Sigmoid colon (tissue), 7 donors: ENCODE measurements at places on chromosomes 13 and 19. TPM values are rescaled to one million over a fixed set of nuclear protein-coding genes. Genes with fewer than 3 reads are reported as not detected.

DNA sequence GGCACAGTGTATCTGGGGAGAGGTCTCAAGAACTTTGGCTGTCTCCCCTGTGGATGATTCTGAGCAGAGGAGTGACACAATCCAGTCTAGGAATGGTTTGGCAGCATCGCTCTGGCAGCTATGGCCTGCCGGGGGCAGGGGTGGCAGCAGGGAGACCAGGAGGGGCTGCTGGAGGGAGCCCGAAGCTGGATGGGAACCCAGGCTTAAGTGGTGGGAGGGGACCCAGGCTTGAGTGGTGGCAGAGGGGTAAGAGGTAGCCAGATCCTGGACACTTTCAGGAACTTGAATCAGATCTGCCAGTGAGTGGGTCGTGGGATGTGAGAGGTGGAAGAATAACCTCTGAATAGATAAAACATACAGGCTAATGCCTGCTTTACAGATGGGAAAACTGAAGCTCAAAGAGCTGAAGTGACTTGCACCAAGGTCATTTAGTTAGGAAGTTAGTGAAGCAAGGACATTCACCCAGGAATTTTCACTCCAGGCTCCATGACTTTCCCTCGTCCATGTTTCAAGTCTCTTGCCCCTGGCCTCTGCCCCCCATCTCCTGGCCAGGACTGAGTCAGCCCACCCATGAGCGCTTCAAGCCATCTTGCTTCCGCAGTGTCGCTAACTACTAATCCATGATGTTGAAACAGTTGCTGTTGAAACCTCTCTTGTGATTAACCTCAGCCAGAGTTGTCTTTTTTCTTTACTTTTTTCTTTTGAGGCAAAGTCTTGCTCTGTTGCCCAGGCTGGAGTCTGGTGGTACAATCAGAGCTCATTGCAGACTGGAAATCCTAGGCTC is 29.9 kb upstream of the C1QTNF9 start:
- H3K27ac ChIP-seq = no peak overlapping the region
- no peaks in the 10 kb centered on the region for H3K27me3 ChIP-seq
- DNase-seq = no peak
- no peaks in the 10 kb centered on the region for H3K4me1 ChIP-seq

DNA sequence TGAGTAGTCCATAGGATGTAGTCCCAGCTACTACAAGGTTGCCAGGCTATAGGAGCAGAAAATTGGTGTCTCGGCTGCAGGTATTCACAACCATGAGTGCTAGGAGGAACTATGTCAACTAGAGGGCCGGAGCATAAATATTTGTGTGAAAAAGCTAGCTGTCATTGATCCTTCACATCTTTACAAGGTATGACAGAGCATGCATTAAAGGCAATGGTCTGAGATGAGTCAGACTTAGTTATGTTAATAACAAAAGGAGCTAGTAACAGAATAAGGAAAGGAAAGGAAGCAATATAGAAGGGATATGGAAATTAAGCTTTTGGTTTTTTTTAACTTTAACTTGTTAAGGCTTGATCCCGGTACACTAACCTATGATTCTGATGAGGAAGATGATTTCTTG is 40.9 kb upstream of the PSG9 start:
- no peak for DNase-seq
- H3K36me3 ChIP-seq = no peaks in the 10 kb centered on the region
- H3K27me3 ChIP-seq = no peaks in the 10 kb centered on the region
- no peaks in the 10 kb centered on the region for H3K4me1 ChIP-seq

DNA sequence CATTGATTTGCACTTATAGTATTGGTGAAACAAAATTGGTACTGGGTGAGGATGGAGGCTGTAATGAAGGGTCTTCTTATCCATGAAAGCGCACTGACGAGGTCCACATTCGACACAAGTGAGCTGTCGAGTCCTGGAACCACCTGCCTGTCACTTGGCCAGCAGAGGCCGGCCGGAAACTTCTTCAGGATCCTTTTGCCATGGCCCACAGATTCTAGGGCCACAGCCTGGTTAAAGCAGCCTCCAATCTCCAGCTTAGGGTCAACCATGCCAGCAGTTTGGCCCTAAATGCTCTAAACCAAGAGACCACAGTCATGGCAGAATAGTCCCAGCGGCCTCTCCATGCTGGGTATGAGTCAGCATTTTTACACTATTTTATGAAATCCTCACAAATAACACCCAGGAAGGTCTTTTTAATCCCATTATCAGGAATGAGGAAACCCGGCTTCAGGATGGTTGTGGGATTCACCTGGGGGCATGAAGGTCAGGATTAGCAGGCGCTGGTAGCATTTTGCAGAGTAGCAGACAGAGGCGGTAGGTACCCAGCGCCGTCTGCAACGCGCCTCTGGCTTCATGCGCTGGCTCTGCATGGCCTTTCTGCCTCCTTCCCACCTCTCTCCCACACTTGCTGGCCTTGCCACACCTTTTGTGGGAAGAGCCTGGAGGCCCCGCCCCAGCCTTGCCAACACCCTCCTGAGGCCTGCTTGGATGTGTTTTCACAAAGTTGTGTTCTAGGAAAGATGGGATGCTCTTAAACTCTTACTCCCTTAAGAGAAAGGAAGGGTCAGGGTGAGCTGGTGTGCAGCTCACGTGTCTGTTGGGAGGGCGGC is 15.2 kb downstream of the GAS6 start:
- H3K36me3 ChIP-seq = peaks cover 15% of the 10 kb centered on the region

DNA sequence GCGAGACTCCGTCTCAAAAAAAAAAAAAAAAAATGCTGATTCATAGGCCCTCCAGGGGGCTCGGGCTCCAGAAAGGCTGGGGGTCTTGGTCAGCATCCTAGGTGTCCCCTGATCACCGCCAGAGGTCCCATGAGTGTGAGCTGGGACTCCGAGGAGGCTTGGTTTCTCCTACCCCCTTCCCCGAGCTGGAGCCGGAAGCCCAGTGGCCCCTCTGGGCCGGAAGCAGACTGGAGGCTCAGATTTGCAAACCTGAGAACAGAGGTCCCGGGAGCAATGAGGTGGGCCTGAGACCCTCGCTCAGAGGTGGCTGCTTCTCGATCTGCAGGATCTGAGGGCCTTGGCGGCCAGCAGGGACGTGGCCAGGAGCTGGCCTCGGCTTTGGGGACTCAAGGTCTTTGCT is 41.5 kb downstream of the EFNA2 start:
- no peak overlapping the region for H3K27ac ChIP-seq
- H3K36me3 ChIP-seq = no peaks in the 10 kb centered on the region
- DNase-seq = no peak
- no peak overlapping the region for H3K4me3 ChIP-seq
- peaks cover 13% of the 10 kb centered on the region for H3K27me3 ChIP-seq

DNA sequence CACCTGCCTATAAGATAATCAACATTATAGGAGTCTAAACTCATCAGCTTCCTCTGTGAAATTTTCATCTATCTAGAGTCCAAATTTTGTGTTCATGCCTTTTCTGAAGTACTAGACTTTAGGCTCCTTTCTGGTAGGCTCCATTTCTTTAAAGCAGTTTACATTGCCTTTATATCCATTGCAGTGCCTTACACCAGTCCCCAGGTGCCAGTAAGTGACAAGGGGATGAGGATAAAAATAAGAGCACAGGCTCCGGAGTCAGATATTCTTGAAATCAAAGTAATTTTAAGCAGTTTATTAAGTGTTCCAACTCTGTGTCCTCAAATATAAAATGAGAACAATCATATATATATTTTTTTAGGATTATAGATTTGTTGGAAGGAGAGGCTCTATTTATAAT is 10.6 kb upstream of the CYSLTR2 start:
- H3K27me3 ChIP-seq = no peaks in the 10 kb centered on the region
- H3K4me3 ChIP-seq = no peak overlapping the region
- H3K36me3 ChIP-seq = no peaks in the 10 kb centered on the region

DNA sequence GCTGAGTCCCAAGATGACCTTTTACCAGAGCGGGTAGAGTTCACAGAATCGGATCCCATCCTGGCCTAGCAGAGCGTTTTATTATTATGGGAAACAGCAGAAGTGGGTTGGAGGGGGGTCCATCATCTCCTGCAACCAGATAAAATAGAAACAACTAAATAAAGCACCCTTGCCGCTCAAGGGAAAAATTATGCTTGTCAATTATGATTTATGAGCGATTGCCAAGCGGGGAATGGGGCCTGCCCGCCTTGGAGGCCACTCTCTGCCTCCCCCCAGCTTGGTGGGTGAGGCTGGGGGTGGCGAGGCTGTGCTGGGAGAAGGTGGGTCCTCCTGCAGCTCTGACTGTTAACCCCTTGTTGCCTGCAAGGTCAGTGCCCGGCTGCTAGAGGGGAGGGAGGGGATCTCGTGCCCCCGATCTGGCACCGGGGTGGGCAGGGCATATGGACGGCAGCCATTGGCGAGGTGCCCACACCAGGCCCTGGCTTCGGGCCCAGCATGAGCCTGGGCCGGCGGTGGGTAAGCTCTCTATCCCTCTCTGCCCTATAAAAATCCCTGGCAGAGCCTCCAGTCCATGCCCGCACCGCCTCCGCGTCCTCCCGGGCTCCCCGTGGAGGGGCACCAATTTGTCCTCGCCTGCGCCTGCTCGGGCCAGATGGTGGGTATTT is 129.1 kb downstream of the URI1 start:
- no peak overlapping the region for H3K27ac ChIP-seq
- no peaks in the 10 kb centered on the region for H3K36me3 ChIP-seq
- no peaks in the 10 kb centered on the region for H3K4me1 ChIP-seq
- DNase-seq = peak; percentile 53
- no peak overlapping the region for H3K4me3 ChIP-seq

DNA sequence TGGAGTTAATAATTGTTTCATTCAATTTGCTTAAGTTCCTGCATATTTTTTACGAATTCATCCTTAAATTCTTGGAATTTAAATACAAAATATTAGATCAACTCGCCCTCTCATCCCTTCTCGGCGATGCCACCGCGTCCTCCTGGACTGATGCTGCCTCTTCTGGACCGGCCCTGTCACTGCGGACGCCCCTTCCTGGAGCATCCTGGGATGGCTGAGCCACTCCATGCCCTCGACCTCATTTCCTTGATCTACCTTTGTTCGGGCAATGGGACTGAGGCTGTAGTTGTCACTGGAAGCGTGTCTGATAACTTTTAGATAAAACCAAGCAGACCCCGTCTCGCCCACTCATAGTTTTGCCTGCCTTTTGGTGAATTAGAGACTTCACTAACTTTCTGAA is 283.7 kb downstream of the TEX29 start:
- peaks cover 4% of the 10 kb centered on the region for H3K27me3 ChIP-seq
- no peaks in the 10 kb centered on the region for H3K4me1 ChIP-seq
- H3K4me3 ChIP-seq = no peak overlapping the region
- H3K27ac ChIP-seq = no peak overlapping the region

Gene SHC2
- total RNA-seq = 21.9 TPM
